ENCODE measurements at places on chromosomes 6 and 20. TPM values are rescaled to one million over a fixed set of nuclear protein-coding genes. Genes with fewer than 3 reads are reported as not detected.

GRCh38 chr20:9460518-9460917, 53.9 kb upstream of the LAMP5 start:
- DNase-seq, result peak; percentile 15

GRCh38 chr20:49356676-49357075, 78.8 kb upstream of the ZNFX1 start:
- no peak for DNase-seq

DNA sequence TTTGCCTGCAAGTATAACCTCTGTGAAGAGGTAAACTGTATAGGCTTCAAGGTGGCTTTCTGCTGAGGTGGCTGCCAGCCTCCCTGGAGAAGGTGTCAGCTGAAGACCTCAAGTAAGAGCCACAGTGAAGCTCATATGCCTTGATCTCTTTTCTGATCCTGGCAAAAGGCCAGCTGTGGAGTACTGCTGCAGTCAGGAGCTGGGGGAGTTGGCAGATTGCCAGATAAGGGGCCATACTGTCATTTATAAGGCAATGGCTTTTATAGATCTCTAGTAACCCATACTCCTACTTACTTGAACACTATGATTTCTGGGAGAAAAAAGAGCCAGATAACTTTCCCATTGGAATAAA, 8.8 kb upstream of the CEP85L start:
- DNase-seq, result no peak

GRCh38 chr6:5054245-5054873, 30.8 kb upstream of the PPP1R3G start:
- DNase-seq, result no peak

DNA sequence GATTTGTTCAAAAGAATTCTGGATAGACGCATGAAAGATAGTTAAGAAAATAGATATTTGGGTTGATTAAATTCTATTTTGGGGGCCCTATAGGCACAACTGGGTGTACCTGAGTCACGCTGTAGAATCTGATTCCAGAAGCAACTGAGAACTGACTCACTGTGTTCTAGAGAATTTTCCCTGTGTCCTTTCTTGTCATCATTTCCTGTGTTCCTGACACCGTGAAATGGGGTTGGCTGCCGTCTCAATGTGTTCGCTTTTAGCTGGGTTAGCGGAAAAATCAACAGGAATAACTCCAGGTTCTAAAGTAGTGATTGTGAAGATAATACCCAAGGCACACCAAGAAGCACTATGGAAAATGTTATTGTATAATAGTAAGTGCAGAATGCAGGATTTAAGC, 5.0 kb downstream of the GCNT2 start:
- peak; percentile 46 for DNase-seq

DNA sequence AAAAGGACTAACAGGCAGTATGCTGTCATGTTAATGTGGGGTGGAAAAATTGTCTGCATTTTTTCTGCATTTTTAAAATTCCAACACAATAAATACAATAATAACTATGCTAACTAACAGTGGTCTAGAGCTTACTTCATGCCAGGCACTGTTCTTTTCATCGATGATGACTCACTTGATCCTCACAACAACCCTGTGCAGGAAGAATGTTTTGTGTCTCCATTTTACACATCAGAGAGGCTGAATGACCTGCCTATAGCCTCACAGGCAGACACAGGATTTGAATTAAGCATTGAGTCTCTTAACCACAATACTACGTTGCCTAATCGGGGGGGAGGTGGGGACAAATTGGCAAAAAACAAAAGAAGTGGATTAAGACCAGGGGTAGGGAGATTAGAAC, 26.9 kb upstream of the FANCE start:
- DNase-seq, result peak; percentile 7

Gene ZKSCAN8
- 6.9 TPM for total RNA-seq

GRCh38 chr6:39476151-39476550, 153.6 kb upstream of the KCNK16 start:
- DNase-seq, result no peak

Gene HNF4A
- not detected for total RNA-seq

GRCh38 chr20:24627926-24628325, 158.5 kb downstream of the SYNDIG1 start:
- DNase-seq, result no peak

- peak; percentile 77 for DNase-seq
Measured at GRCh38 chr6:145735356-145736165, at the start of gene EPM2A. EPM2A (minus strand) TSS chr6:145735520; CDS start chr6:145735498, 22 bp downstream.

Gene TFAP2B
- total RNA-seq, result not detected

DNA sequence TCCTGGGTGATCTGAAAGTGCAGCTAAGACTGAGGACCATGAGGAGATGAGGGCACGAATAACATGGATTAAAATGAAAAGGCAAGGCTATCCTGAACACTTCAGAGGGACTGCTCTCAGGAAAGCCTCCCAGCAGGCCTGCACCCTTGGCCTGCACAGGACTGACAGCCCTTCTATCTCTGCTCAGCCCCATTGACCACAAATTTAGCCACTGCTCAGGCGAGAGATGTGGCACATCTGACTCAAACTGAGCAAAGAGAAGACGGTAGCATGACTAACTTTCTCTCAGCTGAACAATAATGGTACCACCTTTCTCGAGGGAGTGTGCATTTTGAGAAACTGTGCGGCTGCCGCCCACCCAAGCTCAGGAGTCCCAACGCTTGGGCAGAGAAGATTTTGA, 257.5 kb downstream of the ADGB start:
- no peak for DNase-seq

DNA sequence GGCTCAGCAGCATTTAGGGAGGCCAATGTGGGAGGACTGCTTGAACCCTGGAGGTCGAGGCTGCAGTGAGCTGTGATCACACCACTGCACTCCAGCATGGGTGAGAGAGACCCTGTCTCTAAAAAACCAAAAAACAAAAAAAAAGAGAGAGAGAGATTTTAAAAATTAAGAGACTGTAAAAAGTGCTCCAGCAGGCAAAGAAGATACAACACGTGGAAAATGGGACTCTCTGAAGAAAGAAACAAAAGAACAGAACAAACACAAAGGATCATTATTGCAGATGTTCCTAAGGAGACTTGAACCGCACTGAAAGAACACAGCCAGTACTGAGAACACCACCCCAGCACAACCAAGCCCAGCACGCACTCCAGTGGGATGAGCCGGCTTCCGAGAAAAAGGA, 74.2 kb downstream of the TAF4 start:
- DNase-seq, result no peak

DNA sequence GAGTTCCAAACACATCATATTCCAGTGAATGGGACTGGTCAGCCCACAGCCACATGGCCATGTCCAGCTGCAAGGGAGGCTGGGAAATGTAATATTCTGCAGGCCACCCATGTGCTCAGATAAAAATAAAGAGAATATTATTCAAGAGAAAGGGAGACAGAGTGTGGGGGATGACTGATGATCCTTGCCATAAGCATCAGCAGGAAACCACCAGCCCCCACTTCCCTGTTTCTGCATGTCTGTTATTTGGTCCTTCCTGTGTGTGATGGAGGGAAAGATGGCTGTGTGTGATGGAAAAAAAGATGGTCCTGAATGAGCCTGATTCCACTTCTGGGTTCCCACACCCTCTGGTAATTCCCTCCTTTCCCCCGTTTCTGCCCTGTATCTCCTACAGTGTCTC, 13.1 kb upstream of the RSPO4 start:
- DNase-seq, result no peak
